Stimulated activated memory B cell treated with anti-CD40 and anti-IgM and Interleukin-4, amounts not matched to agents 10 μg/mL and 1 μg/mL and 100 μg/mL, for 72 hours (primary cell): ENCODE measurements at places on chromosomes 1 and 21.
A peak's percentile ranks its signal among the peaks of the same experiment; 100 is the strongest.

- no peak for ATAC-seq
These were observed 713.0 kb downstream of the BRINP3 start for GRCh38 chr1:189764391-189765320.

- ATAC-seq, result no peak
These were observed 514.0 kb upstream of the ADAMTS5 start for GRCh38 chr21:27480841-27481261.

- no peak for ATAC-seq
These were observed 88.4 kb upstream of the KCNA3 start for GRCh38 chr1:110763149-110763548.

DNA sequence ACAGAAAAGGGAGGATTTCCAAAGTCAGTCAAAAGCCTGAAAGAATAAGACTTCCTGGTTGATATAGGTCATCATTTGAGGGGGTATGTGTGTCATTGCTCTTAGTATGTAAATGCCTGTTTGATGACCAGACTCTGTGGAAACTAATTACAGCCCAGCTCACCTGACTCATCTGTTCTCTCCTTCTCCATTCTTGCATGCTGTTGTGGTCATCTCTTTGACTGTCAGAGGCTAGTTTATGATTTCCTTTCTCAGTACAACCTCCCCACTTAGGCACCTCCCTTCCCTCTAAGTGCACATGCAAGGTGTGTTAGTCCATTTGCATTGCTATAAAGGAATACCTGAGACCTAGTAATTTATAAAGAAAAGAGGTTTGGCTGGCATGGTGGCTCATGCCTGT, 2.4 kb upstream of the C1orf116 start:
- no peak for ATAC-seq

- no peak for ATAC-seq
These were observed 1.6 kb downstream of the PALMD start for GRCh38 chr1:99647490-99647889.

- ATAC-seq, result peak; percentile 77
These were observed at the start of gene S100A2 for GRCh38 chr1:153565529-153566374. TSS of gene S100A2 (minus strand) at chr1:153565844. CDS start at chr1:153563877, 1,967 bp downstream.

DNA sequence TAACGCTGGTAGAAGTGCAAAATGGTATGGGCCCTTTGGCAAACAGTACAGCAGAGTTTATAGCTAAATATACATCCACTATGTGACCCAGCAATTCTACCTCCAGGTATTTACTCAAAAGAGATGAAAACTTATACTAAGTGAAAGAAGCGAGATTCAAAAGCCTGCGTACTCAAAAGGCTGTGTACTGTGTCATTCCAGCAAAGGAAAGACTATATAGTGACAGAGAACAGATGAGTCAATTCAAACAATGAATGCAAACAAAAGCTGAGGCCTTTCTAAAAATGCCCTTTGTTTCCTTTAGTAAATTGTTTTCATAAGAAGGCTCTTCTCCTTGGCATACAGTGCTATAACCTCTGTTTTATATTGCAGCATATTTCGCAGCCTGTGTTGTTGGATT, 268.8 kb upstream of the CSF3R start:
- no peak for ATAC-seq

DNA sequence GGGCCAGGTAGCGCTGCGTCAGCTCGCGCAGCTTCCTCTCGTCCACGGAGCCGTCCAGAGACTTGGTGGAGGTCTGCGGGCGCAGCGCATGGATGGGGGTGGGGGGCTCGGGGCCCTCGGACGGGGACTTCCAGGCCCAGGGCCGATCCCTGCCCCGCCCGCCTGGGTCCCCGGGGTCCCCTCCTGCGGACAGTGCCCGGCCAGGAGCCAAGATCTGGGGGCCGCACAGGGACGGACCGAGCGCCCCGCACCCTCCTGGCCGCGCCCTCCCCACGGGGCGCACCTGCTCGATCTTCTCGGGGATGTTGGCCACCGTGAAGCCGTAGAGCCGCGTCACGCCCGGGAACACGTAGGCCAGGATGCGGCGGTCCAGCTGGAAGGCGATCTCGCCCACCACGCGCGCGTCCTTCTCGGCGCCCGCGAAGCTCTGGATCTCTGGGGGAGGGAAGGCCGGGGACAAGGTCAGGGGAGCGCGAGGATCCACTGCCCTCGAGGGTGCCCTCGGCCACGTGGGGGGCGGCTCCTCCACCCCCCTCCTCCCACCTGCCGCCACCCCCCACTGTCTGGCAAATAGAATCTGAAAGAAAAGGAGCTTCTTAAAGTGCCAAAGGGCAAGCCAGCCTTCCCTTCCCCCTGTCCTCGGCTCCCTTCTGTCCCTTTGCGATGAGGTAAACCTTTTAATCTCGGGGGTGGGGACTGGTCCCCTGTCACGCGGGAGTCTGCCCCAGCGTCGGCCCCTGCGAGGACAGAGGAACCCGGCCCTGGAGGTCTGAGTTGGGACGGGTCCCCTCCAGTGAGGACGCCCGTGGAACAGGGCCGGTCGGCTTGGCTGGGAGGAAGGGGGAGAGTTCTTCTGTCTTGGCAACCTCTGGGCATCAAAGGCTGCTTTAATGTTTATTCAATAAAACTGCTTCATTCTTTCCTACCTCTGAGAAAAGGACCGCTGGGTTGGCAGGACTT, 6.5 kb upstream of the FTCD start:
- no peak for ATAC-seq

GRCh38 chr21:25360593-25360992, 246.7 kb downstream of the MRPL39 start:
- peak; percentile 39 for ATAC-seq

GRCh38 chr21:32240851-32241687, 37.8 kb downstream of the MIS18A start:
- ATAC-seq, result no peak

DNA sequence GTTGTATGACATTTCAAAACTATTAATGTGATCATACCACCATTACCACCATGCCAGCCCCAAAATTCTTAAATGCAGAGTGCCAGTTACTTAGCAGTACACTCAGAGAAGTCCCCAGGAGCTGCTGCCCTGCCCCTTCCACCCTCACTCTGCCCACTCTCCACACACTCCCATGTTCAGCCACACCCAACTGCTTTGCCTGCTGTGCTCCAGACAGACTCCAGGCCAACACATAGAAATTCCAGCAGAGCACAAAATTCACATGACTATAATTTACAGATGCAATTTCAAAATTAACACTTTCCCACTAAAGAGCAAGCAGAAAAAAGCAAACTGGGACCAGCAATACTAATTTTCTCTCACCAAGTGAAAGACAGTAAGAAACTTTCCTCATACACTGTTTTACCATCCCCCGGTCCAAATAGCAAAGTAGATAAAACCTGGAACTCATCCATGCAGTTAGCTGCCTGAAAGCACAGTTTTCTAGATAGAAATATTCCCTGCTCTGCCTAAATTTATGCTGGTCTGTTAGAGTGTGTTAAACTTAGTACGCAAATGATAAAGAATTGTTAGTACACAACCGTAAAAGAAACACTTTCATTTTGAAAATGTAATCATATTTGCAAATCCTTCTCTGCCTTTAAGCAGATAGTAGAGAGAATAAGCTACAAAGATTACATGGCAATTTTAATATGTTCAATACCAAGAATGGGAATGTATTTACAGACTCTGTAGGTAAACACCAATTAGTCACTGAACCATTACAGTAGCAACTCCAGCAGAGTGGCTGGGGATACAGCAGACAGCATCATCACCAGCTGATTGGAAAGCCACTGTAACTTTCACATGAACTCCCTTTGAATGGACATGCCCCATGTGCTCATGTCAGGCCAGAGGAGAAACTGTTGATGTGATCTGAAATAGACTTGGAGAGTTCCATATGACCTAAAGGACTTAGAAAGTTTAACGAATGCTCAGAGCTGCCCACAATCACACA, 176.5 kb downstream of the VAV3 start:
- no peak for ATAC-seq

DNA sequence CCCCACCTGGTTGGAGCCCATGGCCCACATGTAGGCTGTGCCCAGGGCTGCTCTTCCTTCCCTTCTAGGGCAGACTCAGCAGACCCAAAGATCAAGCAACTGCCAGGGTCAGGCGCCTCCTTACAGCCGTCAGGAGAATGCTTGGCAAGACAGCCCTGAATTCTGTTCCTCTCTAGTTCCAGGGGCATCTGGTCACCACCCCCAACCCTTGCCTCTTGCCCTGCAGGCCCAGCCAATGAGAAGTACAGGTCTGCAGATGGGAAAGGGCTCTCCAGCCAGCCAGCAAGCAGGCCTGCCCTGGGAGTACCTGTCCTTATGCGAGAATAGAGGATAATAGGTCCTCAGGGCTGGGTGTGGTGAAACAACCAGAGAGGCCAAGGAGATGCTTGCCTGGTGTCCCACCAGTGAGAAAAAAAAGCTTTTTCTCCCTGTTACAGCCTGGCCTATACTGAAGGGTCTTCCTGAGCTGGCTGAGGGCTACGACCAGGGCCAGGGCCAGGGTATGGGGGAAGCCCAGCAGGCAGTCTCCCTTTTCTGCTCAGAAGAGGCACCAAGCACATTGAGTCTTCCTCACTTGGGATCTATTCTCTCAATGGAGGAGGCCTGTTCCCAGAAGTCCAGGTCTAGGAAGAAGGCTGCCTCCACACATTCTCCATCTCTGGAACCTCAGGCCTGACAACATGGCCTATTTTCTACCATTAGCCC, 31.4 kb downstream of the NAV1 start:
- ATAC-seq, result no peak
